ENCODE measurements at places on chromosomes 1 and 21.

DNA sequence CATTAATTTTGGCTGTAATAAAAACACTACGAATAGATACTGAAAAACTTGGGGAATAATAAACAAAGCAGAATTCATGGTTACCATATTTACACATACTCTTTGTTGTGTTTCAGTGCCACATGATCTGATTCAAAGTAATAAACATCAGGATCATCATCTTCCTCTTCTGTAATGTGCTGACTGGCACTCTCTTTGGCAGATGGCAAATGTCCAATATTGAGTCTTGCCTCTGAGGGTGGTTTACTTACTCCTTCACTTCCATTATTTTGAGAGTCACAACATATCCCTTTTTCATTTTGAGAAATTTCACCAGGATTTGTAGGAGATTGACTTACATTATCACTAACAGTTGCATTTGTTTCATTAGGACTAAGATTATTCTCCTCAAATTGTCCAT, 50.7 kb downstream of the ZZZ3 start:
- no peak for DNase-seq

DNA sequence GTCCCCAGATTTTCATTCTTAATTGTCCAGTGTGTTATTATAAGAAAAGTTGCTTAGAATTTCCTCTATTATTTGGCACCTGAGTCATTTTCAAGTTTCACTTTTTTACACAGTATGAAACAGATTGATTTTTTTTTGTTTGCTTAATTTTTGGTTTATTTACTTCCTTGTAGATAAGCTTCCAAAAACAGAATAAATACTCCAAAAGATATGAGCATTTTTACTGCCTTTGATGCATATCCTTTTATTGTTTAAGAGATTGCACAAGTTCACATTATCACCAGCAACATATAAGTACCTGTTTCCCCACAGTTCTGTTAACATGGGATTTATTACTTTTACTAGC, 36.3 kb upstream of the AHCYL1 start:
- no peak for DNase-seq

GRCh38 chr1:206998816-206999215, 28.6 kb upstream of the FCAMR start:
- no peak for DNase-seq

- no peak for DNase-seq
Measured at GRCh38 chr1:159916242-159917051, 8.9 kb downstream of the TAGLN2 start.

GRCh38 chr1:73803380-73803779, 394.6 kb downstream of the LRRIQ3 start:
- DNase-seq = no peak

All from mesothelial cell of epicardium (in vitro differentiated cells).